ENCODE measurements at places on chromosomes 2 and 18.

- no peak for DNase-seq
These were observed 1323.9 kb upstream of the DDX18 start for GRCh38 chr2:116490511-116491145.

GRCh38 chr2:29920130-29920577, 1.2 kb downstream of the ALK start:
- DNase-seq: peak; percentile 72

DNA sequence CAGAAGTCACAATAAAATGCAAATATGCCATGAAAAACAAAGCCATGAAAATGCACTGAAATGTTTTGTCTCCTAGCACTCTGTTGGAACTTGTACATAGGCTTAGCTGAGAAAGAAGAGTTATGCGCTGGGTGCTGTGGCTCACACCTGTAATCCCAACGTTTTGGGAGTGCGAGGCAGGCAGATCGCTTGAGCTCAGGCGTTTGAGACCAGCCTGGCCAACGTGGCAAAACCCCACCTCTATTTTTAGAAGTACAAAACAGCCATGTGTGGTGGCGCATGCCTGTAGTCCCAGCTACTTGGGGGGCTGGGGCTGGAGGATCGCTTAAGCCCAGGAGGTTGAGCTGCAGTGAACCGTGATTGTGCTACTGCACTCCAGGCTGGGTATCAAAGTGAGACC, 39.9 kb downstream of the IRS1 start:
- DNase-seq: no peak

DNA sequence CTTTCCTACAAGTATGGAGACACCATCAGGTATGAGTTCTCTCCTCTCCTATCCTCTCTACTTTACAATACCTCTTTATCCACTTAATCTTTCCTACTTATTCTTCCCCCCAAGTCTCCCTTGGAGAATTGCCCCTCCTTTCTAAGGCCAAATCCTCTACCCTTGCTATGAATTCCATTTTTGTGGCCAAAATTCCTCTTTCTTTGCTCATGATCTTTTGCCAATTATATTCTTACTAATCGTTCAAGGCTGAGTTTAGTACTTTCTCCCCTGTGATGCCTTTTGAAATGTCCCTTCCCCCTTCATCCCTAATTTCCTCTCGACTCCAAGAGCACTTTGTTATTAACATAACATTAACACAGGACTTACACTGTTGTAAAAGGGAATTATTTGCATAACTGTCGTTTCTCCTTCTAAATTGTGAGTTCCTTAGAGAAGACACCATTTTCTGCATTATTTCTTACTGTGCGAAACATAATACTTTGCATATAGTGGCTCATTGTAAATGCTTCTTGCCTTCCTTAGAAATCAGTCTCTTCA, 133.4 kb downstream of the KCTD1 start:
- no peak for DNase-seq

DNA sequence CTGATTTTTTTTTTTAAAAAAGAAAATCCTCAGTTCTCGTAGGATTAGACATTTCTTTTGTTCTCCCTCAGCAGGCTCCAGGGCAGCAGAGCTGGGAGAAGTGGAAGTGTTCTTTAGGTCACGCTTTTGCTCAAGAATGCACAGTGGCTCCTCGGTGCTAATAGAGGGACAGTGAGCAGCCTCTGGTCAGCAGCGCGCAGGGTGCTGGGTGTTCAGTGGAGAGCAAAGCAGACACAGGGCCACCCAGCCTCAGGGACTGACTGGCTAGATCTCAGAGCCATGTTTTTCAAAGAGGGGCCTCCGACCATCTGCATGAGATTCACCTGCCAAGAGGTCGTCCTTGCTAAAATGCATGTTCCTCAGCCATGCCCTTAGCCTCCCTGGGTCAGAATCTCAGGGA, 218.8 kb downstream of the HAUS1 start:
- DNase-seq: no peak

Data from muscle of arm (tissue), 14 donors.